ENCODE measurements at places on chromosomes 2 and 18.
A peak's percentile ranks its signal among the peaks of the same experiment; 100 is the strongest.

- DNase-seq = no peak
These were observed 36.3 kb downstream of the STAT4 start for GRCh38 chr2:191114403-191114886.

DNA sequence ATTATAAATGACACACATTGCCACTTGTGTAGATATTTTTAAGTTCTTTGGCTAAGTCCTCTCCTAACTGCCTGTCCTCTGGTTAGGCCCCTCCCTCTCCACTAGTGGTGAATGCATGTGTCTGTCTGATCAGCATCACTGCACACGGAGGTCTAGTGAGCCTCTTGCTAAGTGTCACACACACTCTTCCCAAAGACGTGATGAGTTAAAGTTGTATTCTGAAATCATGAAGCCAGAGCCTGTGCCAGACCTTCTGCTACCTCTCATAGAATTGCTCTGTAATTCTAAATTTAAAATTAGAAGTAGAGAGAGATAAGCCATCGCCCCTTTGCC is 41.3 kb downstream of the RALB start:
- DNase-seq = no peak

DNA sequence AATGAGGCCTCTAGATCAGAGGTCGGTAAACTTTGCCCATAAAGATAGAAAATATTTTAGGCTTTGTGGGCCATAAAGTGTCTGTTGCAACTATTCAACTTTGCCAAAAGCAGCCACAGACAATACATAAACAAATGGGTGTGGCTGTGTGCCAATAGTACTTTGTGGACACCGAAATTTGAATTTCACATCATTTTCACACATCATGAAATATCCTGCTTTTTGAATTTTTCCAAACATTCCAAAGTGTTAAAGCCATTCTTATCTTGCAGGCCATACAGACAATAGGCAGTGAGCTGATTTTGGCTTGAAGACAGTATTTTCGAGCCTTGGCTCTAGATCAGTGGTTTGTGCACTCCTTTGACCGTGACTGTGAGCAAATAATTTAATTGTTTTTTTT is 51.1 kb upstream of the EPC2 start:
- DNase-seq = no peak

DNA sequence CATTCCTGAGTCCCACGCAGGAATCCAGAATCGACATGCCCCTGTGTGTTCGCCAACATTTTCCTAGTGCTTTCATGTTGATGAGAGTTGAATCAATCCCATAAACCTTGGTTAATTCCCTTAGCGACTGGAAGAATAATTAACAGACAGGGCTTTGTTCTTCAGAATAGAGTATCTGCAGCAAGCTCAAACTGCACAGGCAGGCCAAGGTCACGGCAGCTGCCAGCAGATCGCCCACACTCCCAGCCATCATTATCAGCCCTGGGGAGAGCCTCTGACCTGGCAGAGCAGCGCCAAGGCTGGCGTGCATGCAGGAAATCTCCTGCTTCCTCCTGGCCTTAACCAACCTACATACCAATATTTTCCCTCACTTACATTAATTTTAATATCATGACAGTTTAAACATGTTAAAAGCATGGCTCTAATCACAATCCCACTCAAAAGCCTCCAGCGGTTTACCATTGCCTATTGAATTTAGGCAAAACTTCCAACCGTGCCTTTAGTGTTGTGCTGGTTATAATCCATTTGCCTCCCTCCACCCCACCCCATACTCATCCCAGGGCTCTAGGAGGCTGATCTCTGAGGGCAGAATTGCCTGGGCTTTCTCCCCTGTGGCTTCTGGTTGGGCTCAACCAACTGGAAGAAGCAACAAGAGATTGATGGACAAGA is 46.8 kb upstream of the NCK2 start:
- DNase-seq = no peak

GRCh38 chr2:205802941-205803340 is 120.6 kb downstream of the NRP2 start:
- no peak for DNase-seq

DNA sequence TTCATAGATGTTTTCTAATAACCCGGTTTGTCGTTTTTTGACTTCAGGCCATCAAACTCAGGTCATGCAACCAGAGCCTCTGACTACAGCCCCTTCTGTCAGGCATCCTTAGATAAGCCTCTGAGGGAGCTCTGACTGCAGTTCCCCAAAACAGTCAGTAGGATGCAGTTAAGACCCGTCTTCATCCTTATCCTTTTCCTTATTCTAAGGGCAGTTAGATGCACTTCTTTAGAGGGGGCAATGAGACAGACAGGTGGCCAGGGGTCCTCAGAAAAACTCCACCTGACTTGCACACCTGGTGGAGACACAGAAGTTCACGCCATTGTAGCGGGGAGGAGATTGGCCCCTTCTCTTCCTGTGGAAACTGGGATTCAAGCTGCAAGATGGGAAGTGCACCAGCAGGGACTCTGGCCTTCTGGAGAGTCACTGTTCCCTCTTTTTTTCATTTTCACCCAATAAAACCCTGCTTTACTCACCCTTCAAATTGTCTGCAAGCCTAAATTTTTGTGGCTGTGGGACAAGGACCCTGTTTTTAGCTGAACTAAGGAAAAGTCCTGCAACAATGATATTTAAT is 104.8 kb upstream of the TFPI start:
- DNase-seq = no peak

DNA sequence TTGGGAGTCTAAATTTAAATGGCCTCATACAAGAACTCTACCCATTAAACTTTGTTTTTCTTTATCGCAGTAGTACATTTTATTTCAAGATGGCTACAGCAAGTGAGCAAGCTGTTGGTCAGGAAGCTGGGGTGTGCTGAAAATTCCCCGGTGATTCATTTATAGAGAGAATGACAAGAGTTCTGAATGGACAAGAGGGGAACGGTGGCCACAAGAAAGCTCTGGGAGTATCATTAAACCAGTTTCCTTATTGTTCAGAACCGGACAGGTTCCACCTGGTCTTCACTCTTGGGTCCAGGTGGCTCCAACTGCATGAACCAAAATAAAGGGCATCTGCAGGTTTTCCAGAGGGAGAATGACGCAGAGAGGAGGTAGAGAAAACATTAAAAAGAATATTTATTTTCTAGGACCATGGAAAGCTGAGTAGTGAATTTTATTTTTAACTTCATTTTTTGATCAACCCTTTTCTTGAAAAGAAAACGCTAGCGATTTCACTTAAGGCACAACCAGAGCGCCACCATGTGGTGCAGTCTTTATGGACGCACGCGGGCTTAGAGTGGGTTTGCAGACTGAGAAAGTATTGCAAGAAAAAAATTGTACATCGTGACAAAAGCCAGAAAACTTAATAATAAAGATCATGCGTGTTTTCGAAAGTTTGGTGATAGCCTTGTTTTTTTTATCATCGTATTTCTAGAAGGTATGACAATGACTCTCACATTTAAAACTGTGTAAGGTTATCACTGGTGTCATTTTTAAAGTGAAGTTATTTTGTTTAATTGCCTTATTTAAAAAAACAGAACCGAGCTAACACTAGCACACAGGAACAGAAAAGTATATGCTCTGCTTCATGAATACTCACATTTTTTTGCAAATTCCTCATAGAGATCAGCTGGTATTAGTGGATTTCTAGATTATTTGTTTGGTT is 97.9 kb upstream of the NOL4 start:
- no peak for DNase-seq

DNA sequence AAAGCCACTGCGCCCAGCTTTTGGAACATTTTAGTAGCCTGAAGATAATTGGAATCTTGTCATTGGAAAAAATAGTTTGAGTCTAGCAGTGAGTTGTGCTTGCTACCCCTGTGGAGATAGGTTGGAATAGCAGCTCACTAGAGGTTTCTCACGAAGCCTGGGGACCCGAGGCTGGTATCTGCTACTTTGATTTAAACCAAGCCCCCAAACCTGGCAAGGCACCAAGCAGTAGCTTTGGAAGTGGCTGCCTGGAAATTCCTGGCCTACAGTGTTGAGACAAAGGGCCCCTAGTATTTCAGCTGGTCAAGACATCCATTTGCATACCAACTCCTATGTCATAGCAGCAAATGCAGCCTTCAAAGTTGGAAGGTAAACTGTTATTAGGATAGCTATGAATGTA is 42.1 kb downstream of the NOP58 start:
- DNase-seq = no peak

DNA sequence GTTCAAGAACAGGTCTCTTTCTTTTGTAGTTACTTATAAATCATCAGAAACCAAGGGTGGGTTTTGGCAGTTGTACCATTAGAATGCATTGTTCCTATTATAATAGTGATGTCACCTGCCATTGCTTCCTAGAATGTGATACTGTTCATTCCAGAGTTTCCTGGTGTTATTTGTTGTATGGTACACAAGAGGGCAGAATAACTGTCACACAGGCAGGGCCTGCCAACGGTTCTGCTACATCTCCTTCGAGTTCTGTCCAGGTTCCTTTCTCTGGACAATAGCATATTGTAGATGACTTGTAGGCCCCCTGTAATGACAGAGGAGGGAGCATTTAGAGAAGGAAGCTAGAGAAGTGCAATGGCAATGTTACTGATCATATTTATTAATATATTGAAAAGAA is 98.3 kb downstream of the KLHL14 start:
- no peak for DNase-seq

- DNase-seq = no peak
These were observed 762 bp downstream of the INO80C start for GRCh38 chr18:35497027-35497369.

DNA sequence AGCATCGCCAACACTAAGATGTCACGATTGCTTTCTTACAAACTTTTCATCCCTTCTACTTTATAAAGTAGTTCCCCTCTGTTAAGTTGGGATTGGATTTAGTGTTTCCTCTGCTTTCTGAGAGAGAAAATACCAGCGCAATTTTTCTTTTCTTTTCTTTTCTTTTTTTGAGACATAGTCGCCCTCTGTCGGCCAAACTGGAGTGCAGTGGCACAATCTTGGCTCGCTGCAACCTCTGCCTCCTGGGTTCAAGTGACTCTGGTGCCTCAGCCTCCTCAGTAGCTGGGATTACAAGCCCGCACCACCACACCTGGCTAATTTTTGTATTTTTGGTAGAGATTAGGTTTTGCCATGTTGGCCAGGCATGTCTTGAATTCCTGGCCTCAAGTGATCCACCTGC is 9.0 kb downstream of the RELCH start:
- DNase-seq = no peak

DNA sequence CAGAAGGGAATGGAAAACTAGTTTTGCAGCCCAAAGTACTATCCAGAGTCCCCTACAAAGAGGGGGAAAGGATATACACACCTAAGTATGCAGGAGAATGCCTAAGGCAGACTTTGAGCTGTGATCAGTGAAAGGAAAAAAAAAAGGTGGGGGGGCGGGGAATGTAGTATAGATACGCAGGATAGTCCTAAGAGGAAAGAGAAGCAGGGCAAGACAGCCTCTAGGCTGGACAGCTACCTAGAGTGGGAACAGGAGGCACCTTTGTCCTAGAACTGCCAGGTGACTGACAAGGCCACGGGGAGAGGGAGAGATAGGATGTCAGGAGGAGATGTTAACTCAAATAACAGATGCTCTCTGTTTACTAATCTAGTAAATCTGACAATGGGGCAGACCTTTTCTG is 6.0 kb downstream of the REEP1 start:
- DNase-seq = no peak

GRCh38 chr18:3281456-3282400 is 19.8 kb downstream of the MYL12B start:
- DNase-seq = peak; percentile 83

- DNase-seq = peak; percentile 25
These were observed 333.7 kb downstream of the DYSF start for GRCh38 chr2:71787108-71787415.

- no peak for DNase-seq
These were observed 158.4 kb downstream of the BCL2 start for GRCh38 chr18:63161032-63161760.

- DNase-seq = no peak
These were observed 12.8 kb downstream of the TFPI start for GRCh38 chr2:187541086-187542085.

GRCh38 chr2:175926272-175926671 is 75.8 kb downstream of the LNPK start:
- no peak for DNase-seq

DNA sequence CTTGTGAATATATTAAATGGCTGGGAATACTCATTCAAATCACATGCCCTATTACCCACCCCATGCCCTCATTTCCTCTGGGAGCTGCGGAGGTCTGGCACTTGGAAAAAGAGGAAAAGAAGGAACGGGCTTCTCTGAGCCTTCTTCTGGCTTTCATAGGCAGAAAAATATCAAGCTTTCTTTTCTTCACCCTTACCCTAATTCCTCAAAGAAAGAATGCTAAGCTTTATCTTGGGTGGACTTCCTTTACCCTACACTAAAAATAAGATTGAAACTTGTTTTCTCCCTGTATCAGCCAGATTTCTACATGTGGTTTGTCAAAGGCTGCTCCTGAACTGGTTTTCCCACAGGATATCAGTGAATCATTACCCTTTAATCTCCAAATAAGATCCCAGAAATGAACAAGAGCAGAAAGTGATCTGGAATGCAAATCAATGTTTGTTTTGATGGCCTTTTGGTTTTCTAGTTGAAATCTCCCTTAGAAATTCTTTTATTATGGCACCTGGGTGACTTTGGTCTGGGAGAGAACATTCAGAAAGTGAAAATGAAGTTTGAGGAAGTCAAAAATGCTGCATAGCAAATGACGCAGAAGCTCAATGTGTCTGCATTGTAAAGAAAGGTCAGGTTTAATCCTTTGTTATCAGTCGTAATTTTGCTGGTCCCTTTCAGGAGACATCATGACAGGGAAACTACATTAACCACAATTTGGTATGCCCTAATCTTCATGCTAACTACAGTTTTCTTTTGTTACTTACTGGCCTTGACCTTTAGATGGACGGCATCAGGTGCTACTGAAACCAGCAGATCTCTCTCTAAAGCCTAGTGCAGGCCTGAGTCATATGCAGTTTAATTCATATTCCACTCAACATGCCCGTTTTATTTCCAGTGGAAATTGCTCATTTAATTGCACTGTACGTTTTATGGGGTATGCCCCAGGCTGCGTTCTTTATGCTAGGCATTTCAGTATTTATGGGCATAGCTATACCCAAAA is 46.6 kb upstream of the HNRNPA3 start:
- no peak for DNase-seq

DNA sequence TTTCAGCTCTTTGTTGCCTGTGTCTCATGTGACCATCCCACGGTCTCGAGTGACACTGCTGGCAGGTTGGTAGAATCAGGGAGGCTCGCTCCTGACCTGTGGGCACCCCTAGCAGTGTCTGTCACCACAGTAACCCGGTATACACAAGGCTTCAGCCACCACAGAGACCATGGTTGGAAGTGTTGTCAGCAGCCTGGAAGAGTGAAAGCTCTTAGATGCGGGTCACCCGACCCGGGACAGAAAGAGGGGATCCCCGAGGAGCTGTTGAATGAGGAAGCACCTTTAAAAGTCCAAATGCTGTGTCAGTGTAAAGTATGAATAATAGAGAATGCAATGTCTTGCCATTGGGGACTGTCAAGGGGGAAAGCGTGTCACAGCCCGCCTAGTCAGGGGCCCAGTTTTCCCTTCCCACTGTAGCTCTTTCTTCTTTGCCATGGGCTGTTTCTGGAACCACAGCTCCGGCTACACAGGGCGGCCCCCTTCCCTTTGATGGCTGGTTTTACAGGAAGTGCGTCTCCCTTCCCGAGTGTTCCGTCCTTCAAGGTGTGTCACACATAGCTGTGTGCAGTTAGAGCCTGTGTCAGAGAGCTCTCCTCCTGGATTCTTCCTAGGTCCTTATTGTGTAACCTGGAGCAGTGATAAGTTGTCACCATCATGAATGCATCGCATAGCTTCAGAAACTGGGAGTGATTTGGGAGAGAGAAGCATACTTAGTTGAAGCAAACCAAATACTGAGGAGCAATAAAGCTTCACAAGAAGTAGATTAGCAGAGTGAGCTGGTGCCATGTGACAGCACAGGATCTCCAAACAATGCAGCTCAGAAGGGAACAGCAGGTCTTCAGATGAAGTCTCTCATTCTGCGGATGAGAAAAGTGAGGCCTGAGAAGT is 81.4 kb downstream of the MTCL1 start:
- no peak for DNase-seq
